ENCODE measurements at places on chromosomes 7 and 10. TPM values are rescaled to one million over a fixed set of nuclear protein-coding genes. Genes with fewer than 3 reads are reported as not detected.

CASD1 gene
- 9.3 TPM for total RNA-seq

VSTM4 gene
- not detected for total RNA-seq

GJD4 gene
- total RNA-seq, result 0.33 TPM

GCK gene
- not detected for total RNA-seq

ADARB2 gene
- total RNA-seq, result not detected

All from PC-3 (cell line).